ENCODE measurements at places on chromosomes 6 and 20.

DNA sequence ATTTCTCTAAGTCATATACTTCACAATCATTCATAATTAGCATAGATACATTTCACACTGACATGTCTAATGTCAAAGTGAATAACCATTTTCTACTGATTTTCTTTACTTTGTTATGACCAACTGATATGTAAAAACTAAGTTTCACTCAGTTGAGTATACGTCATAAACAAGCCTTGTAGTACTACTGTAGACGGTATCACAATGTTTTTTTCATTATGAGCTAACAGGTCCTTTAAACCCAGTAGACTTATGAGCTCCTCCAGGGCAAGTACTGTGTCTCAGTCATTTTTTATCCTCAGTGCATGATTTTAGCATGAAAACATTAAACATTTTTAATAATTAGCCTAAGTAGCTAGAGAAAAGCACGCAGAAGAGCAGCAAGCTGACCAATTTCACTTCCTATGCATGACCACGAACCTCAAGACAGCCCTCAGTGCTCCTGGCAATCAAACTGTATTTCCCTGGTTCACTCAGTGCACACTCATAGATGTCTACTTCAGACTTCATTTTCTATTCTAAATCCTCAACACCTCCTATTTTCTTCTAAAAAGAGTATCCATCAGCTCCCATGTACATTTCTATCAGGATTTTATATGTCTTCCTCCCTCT lies 32.0 kb upstream of the TFAP2D start:
- DNase-seq = no peak

- DNase-seq = no peak
These were observed 182.5 kb upstream of the JARID2 start for GRCh38 chr6:15063253-15063853.

- DNase-seq = no peak
These were observed 42.8 kb downstream of the CDC5L start for GRCh38 chr6:44430326-44430725.

DNA sequence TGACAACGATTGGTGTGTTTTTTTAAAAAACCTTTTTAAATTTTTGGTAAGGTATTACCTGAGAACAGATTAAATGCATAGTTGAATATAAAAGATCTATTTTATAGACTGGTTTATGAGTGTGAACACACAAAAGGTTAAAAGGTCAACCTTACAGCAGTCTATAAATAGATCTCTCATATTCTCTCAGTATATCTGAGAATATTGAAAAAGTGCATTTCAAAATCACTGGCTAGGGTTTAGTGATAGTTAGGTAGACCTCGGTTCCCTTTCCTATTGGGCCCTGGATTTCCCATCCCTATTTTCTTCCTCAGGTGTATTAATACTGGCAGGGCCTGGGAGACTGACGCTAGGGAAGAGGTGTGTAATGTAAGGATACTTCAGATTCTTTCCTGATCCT lies 723 bp upstream of the ZNF451 start:
- no peak for DNase-seq

DNA sequence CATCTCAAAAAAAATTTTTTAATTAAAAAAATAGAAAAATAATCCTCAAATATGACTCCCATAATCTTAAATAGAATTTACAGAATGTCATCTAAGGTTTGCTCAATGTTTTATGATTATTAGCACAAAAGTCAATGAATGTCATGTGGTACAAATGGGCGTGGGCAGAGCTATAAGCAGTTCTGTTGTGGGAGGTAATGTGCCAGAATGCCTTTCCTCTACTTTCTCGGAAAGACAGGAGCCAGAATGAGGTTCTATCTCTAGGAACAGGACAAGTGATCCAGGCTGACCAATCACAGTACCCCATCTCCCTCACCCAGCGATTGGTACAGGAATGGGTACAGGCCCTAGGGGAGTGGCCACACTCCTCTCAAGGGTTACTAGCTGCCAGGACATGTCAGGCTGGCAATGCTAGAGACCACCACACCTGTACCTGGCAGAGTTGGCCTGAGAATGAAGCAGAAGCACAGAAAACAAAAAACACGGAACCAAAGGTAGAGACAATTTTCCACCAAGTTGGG lies 15.1 kb downstream of the RALGAPA2 start:
- DNase-seq = no peak

DNA sequence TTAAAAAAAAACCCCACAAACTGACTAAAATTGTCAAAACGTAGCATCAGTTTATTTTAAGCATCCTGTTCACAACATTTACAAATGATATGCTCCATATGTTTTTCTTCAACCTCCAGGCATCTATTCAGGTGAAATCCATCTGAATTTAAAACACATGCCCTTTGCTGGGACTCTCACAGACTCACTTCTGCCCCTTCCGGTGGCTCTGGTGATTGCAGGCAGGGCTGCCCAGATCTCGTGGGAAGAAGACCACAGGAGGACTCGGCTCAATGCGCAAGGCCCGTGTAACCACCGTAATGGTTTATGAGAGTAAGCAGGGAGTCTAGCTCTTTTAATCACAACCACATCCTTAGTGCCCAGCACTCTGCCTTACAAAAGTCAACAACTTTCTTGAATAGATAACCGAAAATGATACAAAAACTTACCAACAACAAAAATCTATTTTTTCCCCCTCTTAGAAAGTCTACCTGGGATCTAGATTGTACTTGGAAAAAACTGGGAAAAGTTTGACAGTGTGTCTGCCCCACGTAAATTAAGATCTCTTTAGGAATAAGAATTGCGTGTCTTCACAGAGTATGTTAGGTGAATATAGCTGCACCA lies 139.1 kb downstream of the KIF16B start:
- DNase-seq = no peak

Measured in hypothalamus (tissue), 51 donors.